Activated naive CD4-positive, alpha-beta T cell (primary cell): ENCODE measurements at places on chromosomes 11 and 22.

GRCh38 chr11:125514336-125515101 lies 18.5 kb upstream of the FEZ1 start:
- no peak for DNase-seq

GRCh38 chr11:38718049-38718448 lies 2120.0 kb upstream of the RAG2 start:
- no peak for DNase-seq

GRCh38 chr22:45105281-45105702 lies 58.4 kb upstream of the NUP50 start:
- no peak for DNase-seq

DNA sequence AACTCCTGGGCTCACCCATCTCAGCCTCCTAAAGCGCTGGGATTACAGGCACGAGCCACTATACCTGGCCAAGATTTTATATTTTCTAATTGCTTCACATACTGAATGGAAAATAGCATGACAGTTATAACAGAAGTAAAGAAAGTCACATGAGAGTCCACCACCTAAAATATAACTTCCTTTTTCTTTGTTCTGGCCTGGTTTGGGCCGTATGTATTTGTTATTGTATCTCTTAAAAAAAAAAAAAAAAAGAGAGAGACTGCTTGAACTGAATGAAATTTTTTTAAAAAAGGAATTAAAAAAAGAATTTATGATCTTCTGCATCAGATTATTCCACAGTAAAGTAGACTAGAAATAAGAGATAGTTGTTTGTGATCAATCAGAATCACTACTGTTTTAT lies 86.0 kb upstream of the GRIK4 start:
- DNase-seq: no peak

GRCh38 chr11:67345920-67346819 lies 7.2 kb downstream of the POLD4 start:
- DNase-seq: no peak

- no peak for DNase-seq
Observed at GRCh38 chr22:29477723-29478318, 2.2 kb upstream of the NEFH start.

DNA sequence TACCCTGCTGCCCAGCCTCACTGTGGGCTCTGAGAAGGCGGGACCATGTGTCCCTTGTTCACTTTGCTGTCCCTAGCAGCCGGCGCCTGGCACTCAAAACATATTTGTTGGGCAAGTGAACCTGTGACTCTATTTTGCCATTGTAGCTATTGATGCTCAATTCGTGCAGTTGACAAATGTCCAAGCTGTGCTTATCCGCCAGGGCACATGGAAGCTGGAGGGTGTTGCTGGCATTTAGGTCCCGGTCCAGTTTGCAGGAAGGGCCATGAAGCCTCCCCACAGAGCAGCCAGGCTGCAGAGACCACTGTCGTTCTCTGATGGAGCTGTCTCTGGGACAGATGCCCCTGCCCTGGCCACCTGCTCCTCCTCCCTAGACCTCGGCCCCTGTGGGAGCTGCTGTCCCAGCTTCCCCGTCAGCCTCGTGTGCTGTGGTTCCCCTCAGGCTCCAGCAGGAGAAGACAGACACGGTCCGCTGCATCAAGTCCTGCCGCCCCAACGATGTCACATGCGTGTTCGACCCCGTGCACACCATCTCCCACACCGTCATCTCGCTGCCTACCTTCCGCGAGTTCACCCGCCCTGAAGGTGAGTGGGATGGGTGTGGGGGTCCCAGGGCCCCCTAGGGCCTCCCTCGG lies 71.5 kb downstream of the FBLN1 start:
- DNase-seq: no peak

- DNase-seq: no peak
Observed at GRCh38 chr11:12871788-12872321, 137.3 kb upstream of the RASSF10 start.

- DNase-seq: peak; percentile 88
Observed at GRCh38 chr11:62881579-62882430, 1.1 kb downstream of the SLC3A2 start.

GRCh38 chr11:118913411-118914125 lies 12.2 kb downstream of the BCL9L start:
- peak; percentile 45 for DNase-seq

DNA sequence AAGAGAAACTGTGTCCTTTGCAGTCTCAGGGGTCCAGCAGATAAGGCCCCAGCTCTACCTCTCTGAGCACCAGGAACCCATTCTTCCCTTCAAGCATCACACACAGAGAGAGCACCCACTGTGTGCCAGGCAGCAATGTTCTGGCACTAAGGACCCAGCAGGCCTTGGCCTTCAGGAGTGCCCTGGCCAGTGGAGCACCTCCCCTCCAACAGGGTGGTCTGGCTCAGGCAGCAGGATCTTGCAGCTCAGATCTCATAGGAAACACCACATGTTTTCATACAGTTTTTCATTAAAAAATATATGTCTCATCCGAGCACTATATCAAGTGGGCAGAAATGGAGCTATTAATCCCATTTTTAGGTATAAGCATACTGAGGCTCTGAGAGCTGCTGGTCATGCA lies 410.6 kb downstream of the SOX6 start:
- DNase-seq: no peak

GRCh38 chr22:19992921-19993355 lies 23.7 kb downstream of the ARVCF start:
- DNase-seq: no peak
